ENCODE measurements at places on chromosomes 4 and X.

GRCh38 chr4:145939856-145940255, 1.2 kb upstream of the ZNF827 start:
- DNase-seq: no peak

DNA sequence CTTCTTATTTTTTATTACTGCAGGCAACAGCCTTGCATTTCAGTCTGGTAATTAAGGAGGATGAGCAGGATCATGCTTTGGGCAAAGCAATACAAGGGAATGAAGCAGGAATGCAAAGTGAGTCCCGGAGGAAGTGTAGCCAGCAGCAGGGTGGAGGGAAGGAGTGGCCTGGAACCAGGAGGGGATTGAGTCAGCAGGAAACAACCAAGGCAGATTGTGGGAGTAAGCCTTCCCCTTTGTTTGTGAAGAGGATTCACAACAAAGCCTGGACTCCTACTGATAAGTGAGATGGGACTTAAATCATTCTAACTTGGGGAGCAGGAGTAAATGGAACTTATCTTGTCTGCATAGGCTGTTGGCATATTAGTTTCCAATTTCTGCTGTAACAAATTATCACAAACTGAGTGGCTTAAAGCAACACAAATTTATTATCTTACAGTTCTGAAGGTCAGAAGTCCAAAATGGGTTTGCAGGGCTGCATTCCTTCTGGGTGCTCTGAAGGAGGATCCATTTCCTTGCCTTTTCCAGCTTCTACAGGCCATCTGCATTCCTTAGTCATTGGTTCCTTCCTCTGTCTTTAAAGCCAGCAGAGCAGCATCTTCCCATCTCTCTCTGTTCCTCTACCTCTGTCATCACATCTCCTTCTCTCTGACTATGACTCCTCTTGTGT, 93.2 kb upstream of the AP1S2 start:
- DNase-seq: no peak

DNA sequence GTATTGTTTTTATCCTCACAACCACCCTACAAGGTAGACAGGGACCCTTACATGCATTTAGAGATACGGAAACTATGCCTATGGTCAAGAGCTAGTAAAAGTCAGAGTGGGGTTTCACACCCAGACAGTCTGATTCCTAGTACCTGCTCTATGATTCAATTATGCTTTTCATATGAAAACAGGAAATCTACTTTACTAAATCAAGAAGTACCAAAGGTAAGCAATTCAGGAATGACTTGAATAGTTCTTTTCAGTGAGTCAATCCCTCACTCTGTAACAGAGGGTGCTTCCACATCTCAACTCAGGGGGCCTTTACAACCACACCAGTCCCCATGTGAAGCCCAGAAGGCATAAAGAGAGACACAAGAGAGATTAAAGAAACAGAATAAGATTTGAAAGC, 191.4 kb downstream of the PPP3CA start:
- no peak for DNase-seq

DNA sequence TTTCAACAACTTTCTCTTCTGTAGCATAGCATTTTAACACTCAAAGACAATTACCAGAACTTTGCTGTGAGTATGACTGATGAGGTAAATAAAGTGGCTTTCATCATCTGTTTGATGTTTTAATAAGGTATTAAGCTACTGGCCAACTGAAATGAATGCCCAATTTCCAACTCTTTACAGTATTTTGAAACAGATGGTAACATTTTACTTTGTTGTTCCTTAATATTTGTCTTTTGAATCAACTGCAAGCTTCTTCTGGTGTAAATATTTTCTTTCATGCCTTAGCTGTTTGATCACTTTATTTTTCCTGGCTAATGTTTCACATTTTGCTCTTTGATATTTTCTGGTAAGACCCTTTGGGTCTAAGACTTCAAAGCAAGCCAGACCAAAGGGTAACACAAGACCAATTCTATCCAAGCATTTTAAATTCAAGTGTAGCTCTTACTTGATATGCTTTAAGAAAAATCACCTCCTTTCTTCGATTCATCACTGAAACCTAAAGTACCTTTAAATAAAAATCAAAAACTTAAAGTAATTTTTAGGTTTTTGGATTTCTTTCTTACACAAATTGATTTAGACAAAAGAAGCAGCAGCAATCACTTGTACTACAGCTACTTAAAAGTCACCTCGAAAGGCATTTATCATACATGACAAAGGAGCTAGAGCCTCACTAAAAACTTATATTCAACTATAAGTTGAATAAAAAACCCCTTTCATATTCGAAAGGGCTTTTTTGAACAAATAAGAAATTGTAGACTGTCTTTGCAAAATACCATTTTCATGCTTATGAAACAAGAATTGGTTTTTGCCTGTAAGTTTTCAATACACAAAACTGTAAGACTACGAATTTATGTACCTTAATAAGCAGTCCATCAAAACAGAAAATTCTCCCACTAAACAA, 57.6 kb downstream of the TBCK start:
- DNase-seq: no peak

GRCh38 chr4:1315836-1316536, 26.3 kb downstream of the MAEA start:
- no peak for DNase-seq

DNA sequence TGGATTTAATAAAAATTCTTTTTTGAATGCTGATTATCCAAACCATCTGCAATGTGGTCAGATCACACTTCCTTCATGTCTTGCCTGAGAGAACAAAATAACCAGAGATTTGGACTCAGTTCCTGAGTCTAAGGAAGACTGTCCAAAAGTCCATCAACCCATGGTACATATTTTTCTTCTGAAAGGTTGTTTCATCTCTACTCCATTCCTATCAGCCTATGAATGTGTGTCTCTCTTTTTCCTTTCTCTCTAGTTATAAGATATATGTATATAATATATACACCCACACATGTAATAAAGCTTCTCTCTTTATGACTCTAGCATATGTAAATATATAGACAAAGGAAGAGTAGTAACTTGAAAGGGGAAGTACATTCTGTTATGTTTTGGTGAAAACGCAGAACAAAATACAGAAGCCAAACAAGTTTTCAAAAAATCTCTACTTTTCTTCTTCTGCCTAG, 226.9 kb downstream of the ARHGAP24 start:
- no peak for DNase-seq

GRCh38 chrX:9087271-9088040, 53.5 kb upstream of the FAM9B start:
- no peak for DNase-seq

DNA sequence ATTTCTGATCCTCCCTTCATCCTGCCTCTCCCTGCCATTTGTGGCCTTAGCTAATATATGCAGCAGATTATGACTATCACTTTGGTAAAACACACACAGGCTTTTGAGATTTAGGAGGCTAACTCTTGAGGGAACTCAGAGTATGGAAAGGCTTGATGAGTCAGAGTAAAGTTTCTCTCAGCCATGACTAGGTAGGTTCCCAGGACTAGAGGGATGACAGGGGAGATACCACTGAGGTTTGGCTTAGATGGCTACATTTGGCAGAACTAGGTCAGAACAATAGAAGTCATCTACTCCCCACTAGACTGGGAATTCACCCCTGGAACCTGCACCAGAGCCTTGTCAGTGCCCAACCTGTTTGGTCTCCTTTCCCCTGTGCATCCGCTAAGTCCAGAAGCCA, 585.7 kb downstream of the TLL1 start:
- no peak for DNase-seq

- peak; percentile 21 for DNase-seq
Measured at GRCh38 chrX:56729152-56729850, at the start of gene NBDY. Gene NBDY, plus strand, starts transcription at chrX:56729243. Its CDS starts 111 bp downstream, at chrX:56729354.

DNA sequence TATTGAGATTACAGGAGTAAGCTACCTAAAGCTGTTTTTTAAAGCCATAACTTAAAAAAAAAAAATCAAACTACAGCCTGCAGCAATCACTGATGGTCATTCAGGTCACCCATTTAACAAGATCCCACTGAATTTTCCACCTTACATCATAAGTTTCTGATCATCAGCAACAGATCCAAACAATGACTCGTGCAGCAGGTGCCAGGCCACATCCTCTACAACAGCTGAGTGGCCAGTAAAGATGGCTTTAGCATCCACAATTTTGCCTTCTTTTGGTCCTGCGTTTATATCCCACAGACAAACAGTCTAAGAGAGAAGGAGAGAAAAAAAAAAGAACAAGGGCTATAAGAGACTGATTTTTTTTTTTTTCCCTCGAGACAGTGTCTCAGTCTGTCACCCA, 16.6 kb downstream of the RBBP7 start:
- DNase-seq: no peak

GRCh38 chr4:13553081-13553480, 8.8 kb upstream of the NKX3-2 start:
- DNase-seq: no peak

DNA sequence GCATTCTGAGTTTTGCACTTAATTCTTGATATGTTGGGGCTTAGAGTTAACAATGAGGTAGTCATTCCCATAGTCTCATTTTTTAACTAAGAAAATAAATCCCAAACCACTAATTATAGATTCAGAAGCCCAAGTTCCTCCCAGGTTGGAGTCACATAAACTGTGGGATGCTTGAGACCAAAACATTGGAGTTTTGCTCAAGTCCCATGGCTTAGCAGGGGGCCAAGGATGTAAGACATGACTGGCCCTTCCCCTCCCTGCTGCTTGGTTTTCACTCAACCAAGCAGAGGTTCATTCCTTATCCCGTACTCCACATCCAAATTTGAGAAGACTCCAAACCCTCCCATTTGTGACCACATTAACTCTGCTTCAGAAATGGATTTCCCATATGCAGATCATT, 101.3 kb downstream of the LIMCH1 start:
- no peak for DNase-seq

- DNase-seq: no peak
Measured at GRCh38 chrX:72306085-72306801, 529 bp upstream of the CITED1 start.

DNA sequence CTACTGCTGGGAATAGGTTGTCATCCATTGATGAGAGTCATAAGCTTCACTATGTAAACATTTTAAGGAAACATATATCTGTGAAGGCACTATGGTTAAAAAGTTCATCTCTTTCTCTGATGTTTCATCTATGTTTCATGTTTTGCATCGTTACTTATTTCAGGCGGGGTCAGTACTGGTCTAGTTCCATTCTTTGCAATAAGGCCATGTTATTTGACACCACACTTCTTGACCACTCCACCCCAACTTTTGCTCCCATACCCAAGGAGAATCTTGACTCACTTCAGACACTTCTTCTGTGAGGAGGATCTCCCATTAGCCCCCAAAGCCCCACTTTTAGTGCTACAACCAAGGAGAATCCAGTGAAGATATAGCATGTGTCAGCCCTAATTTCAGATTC, 119.4 kb downstream of the GRIA3 start:
- DNase-seq: no peak

- no peak for DNase-seq
Measured at GRCh38 chrX:78513971-78514738, 145.0 kb downstream of the RTL3 start.

- DNase-seq: peak; percentile 61
Measured at GRCh38 chrX:53714580-53715345, 28.2 kb upstream of the HUWE1 start.

DNA sequence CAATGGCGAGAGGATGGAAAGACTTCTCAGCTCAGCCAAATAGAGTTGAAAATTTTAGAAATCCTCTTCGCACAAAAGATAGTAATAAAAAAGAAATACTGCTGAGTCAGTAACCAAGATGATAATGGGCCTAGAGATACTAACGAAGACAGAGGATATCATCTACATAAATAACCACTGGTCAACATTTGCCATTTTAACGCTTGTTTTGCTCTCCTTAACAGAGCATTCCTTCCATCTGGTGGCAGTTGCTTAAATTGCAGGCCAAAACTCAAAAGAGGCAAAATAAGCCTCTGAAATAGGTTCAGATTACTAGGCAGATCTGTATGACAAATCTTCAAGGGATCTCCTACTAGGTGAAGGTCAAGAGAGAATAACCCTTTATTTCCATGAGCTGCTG, 51.7 kb upstream of the MCF2 start:
- no peak for DNase-seq

DNA sequence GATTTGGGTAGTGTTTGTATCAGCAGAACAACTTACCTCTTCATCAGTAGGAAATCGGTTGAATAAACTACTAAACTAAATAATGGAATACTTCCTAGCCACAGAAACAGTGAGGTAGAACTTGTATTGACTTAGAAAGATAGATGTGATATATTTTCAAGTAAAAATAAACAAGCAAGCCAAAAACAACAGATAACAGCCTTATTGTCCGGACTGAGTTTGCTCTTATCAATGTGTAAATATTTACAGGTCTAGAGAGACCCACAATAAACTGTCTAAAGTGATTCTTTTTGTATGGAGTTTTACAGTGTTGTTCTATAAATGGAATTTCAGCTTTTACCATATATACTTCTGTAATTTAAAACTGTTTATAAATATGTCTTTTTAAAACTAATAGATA, 721.8 kb downstream of the ADGRL3 start:
- no peak for DNase-seq

GRCh38 chrX:10677490-10677889, 57.1 kb upstream of the MID1 start:
- DNase-seq: no peak

GRCh38 chrX:17788439-17788838, 51.1 kb downstream of the SCML1 start:
- peak; percentile 7 for DNase-seq

DNA sequence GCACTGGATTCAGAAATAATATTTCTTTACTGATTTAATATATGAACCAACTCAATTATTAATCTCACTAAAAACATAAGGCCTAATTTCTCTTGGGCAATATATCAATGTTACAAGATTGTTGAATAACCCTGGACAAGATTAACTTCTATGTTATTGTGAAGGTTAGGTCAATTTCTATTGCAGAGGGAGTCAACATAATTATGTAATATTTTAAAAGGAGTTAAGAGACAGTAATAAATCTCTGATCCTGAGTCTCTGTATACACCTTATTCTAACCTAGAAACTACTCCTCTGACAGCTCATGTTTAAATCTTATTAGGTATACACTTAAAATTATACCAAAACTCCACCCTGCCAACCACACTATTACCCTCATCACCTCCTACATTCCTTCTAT, 15.1 kb upstream of the GPRIN3 start:
- no peak for DNase-seq

GRCh38 chrX:23792861-23793553, 10.0 kb downstream of the SAT1 start:
- DNase-seq: no peak

GRCh38 chr4:140816806-140817510, 60.8 kb upstream of the TBC1D9 start:
- no peak for DNase-seq

GRCh38 chr4:165758086-165758485, 115.0 kb upstream of the TLL1 start:
- no peak for DNase-seq

DNA sequence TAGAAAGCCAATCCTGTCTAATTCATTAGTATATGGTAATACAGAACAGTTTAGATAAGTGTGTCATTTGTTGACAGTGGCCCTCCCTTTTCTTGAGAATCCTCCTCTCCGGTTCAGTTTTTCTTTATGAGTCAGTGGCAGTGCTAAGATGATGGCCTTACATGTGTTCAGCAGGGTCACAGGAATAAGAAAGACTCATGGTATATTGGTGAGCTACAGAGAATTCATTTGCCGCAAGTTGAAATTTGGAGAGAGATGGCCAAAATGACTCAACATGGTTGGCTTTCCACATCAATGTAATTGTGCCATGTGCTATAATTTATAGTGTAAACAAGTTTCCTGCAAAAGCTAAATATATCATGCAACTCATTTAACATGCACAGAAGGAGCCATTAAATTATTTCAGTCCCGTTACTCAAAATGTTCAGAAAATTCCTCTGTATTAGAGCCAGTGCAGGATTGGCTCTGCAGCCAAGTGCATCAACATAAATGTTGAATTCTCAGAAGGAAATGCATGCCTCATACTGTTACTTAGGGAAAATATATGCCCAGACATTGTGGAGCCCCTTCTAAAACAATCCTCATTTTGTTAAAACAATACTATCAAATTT, 374.3 kb downstream of the AFF2 start:
- DNase-seq: no peak
